GOT3 (cell line): ENCODE measurements at places on chromosomes 5 and 9.

GRCh38 chr5:56286015-56286884 is 53.1 kb upstream of the ANKRD55 start:
- DNase-seq = no peak

- DNase-seq = no peak
Observed at GRCh38 chr5:95871146-95871806, 48.8 kb upstream of the GLRX start.

DNA sequence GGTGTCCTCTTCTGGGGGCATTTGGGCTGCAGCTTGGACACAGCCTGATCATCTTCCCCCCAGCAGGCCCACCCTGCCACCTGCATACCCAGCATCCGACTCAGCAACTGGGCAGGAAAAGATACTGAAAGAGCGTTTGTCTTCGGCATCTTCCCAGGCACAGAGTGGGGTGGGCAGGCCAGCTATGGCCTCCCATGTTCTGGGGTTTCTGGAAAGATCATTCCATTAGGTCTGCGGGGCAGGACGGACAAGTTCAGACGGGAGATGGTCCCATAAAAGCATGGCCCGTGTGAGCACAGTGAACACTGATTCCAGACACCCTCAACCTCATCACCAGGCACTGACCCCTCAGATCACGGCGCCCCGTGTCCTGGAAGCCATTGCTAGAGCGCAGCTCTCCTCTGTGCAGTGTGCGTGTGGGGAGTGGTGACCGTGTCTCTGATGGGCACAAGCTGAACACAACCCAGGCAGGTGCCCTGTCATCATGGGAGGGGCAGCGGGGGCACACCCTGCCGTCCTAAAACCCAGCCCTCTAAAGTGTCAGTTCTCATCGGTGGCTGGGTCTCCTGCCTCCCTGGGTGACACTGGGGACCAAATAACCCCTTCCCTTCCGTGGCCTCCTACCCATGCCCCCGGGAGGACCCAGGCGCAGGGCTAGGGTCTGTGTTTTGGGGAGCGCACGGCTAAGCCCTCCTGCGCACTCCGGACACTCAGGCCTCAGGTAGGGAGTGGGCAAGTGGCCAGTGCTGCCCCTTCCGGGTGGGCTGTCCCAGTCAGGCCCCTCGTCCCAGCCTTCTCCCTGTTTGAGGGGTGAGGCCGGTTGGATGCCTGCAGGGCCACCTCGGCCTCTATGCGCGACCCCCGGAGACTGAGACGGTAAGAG is 13.2 kb upstream of the TMEM250 start:
- no peak for DNase-seq

- DNase-seq = no peak
Observed at GRCh38 chr9:32565967-32566366, 7.0 kb downstream of the NDUFB6 start.

- no peak for DNase-seq
Observed at GRCh38 chr5:135397084-135397483, 1.9 kb downstream of the MACROH2A1 start.

DNA sequence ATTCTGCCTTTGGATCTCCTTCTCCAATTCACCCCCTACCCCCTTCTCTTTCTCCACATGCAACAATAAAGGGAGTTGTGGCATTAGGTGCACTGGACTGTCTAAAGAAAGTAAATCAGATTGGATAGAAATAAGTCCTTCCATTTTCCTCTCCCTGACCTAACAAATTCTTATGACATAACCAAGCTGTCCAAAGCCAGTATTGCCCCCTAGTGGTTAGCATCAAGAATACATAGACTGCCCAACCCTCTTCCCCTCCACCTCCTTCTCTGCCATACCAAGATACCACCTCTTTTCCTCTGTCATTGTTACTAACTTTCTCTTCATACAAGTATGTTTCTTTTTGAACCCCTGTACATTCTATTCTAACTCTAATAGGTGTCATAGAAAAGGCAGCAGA is 45.7 kb downstream of the PPARGC1B start:
- no peak for DNase-seq

- no peak for DNase-seq
Observed at GRCh38 chr5:111774525-111774924, 17.5 kb upstream of the NREP start.

DNA sequence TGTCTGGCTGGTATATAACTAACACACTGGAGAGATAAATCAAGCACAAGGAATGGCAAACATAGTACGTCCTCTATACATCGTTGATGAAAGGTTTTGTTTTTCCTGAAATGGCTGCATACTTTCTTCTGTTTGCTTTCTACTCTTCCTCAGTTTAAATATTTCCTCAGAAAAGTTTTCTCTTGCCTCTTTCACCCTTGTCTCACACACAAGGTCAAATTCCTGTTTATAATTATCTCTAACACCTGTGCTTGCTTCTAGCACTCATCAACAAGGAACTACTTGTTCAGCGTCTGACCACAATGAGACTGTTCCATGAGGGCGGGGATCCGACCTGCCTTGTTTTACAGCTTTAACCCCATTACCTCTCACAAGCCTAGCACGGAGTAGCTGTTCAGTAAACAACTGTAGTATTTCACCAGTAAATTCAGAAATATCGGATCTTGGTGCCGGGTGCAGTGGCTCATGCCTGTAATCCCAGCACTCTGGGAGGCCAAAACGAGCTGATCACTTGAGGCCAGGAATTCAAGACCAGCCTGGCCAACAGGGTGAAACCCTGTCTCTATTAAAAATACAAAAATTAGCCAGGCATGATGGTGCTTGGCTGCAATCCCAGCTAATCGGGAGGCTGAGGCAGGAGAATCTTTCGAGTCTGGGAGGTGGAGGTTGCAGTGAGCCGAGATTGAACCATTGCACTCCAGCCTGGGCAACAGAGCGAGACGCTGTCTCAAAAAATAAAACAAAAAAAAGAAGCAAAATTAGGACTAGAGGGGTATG is 37.0 kb downstream of the NR6A1 start:
- DNase-seq = no peak

DNA sequence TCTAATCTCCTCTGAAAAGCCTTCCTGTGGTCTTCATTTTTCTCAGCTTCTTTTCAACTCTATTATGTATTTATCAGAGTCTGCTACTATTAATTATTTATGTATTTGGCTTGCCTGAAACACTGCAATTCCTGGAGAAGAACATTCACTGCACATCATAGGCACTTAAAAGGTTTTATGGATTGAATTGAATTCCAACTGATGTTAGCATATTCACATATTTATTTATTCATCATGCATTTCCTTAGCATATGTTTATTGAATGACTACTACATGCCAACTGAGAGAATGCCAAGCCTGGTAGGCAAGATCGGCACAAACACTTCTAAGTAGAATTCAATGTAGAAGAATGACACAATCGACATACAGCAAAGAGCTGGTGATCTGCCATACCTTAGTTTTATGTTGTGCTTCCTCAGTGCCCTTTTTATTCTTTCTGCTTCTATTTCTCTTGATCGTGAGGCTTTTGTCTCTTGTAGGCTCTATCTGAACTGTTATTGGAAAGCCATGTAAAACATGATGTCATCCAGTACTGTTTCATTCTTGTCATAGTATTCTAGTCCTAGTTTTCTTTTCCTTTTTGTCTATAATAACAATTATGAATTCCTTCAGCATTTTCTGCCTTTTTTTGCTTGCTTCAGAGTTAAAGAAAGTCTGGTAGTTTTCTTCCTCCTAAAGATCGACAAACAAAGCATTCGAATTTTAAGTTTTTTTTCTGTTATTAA is 454.2 kb downstream of the TLE4 start:
- no peak for DNase-seq

GRCh38 chr9:126474786-126475485 is 138.8 kb upstream of the LMX1B start:
- no peak for DNase-seq

GRCh38 chr5:60719329-60719728 is 19.4 kb upstream of the DEPDC1B start:
- DNase-seq = no peak

GRCh38 chr9:126036881-126037291 is 289.7 kb downstream of the PBX3 start:
- DNase-seq = no peak
